ENCODE measurements at places on chromosomes 16 and 17.

DNA sequence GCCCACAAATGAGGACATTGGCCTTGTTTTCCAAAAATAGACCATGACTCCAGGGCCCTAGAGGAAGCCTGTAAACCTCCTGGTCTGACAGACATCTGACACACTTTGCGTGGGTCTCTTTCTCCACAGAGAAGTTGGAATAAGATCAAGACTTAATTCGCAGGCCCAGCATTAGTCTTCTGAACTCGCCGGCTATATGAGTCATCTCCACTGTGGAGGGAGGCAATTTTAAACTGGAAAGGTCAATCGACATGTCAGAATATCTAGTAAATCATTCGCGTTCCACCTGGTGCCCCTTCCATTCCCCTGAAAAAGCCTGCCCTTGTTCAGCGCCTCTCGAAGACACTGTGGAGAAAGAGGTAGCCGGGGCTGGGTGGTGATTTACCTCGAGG is 140.1 kb downstream of the CLEC16A start:
- DNase-seq = no peak

GRCh38 chr16:3127745-3128144 is 7.1 kb upstream of the ZNF213 start:
- DNase-seq = no peak

GRCh38 chr17:7912927-7913524 is 3.1 kb downstream of the RNF227 start:
- no peak for DNase-seq

DNA sequence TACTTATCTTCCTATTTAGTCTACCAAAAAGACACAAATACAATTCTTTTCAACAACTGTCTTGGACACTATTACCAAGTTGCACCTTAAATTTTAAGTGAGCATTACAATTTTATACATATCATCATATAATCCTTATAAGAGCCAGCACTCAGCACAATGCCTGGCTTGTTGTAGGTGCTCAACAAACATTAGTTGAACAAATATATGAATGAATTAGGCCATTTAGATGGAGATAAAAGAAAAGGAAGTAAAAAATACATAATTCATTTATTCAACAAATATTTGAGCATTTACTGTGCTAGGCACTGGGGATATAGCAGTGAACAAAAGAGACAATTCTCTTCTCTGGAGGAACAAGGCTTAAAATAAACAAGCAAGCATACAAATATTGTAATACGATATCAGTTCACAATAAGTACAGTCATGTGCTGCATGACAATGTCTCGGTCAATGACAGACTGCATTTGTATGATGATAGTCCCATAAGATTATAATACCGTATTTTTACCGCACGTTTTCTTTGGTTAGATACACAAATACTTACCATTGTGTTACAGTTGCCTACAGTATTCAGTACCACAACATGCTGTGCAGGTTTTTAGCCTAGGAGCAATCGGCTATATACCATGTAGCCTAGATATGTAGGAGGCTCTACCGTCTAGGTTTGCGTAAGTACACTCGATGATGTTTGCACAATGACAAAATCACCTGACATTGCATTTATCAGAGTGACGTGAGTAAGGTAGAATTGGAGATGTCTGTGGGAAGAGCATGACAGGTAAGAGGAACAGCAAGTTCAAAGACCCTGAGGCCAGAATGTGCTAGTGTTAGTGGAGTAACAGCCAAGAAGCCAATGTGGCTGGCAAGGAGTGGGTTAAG is 86.4 kb upstream of the HS3ST2 start:
- DNase-seq = no peak

GRCh38 chr17:74790161-74791058 is 14.3 kb upstream of the NAT9 start:
- DNase-seq = no peak

Measured in hypothalamus (tissue), 51 donors.